ENCODE measurements at places on chromosomes 4 and X.

GRCh38 chr4:102139132-102139573 lies 206.1 kb downstream of the SLC39A8 start:
- no peak for DNase-seq

DNA sequence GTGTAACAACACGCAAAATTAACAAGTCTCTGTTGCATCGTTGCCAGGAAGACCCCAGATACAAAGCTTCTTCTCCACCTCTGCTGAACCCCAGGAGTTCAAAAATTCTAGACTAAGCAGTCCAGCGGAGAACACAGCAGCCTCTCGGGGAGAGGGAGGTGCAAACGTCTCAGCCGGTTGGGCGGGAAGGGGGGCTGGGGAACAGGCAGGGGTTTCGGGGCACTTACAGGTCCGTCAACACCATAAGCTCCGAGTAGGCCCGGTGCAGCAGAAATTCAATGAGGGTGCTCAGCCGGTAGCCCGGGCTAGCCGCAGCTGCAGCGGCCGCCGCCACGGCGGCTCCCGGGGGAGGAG lies 394 bp downstream of the MED14 start:
- peak; percentile 45 for DNase-seq

DNA sequence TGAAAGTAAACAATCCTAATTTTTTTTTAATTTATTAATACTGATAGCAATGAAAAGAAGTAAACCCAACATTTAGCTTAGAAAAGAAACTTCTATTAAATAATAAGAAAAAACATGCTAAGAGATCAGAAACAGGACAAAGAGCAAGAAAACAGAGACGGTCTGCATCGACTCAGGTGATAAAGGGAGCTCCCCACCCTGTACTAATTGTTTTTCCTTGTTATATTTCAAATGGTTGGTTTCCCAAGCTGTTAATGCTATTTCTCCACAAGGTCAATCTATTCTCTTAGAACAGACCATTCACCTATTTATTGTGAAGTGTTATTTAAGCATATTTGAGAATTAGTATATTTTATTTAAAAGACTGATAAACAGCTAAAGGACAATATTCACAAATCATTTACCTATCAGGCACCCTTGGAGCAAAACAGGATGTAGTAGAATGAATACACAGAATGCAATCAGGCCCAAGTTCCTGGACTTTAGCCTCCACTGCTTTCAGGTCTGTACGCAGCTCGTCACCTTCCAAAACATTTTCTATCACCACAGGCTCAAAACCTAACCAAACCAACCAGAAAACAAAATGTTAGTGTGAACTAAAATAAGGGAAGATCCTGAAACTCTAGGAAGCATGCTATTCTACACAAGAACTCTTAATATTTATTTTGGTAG lies 5.5 kb downstream of the SEPSECS start:
- DNase-seq, result no peak

GRCh38 chr4:107600436-107600835 lies 119.6 kb downstream of the PAPSS1 start:
- no peak for DNase-seq

DNA sequence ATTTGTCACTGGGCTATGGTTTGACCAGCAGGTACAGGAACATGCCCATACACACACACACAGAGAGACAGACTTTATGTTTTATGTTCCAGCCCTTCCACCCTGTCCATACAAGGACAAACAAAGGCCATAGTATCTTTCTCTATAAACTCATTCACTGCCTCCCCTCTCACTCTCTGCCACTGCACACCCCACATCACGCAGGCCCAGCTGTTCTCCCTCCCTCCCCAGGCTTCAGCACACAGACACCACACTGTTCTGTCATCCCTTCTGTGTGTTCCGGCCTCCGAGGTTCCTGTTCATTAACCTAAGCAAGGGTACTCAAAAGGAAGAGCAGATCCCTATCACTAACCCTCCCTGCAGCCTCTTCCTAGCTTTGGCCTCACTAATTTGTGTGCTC lies 17.8 kb downstream of the LAS1L start:
- DNase-seq, result no peak

DNA sequence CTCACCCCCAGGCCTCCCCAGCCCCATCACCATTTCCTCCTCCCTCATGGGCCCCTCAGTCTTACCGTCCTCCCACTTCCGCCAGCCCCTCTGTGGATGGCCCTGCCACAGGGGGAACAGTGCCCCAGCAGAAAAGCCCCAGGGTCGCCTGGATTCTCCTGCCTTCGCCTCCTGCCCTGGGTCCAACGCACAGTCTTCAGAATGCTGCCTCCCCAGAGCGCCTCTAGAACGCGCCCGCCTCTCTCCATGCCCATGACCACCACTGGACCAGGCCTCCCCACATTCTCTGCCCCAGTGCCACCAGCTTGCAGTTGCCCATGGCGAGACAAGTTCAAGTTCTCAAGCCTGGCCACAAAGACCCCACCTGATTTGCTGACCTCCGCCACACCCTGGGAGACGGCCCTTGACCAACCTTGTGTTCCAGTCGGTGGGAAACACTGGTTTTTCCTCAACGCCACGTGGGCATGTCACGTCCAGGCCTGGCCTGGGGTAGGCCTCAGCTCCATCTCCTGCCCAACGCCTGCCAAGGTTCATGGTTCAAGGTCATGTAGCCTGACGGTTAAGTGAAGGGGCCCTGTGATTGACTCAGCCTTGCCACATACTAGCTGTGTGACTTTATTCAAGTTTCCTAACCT lies 634 bp upstream of the PLXNB3 start:
- peak; percentile 23 for DNase-seq

GRCh38 chrX:13165266-13166189 lies 121.1 kb upstream of the FAM9C start:
- DNase-seq, result no peak

DNA sequence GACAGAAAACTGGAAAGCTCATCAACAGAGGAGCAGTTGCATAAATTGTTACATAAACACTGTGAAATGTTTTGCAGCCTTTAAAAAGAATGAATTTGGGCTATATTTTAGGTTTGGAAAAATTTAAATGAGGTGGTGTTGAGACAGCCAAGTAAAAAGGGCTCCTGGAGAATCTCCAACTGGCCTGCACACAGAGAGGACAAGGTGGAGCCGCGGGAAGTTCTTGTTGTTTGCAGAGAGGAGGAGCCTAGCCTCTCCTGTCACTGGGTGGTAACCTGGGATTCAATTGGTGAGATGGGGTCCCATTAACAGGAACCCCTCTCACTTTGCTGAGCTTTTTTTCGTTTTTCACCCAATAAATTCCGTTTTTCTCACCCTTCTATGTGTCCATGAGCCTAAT lies 13.4 kb downstream of the GIMD1 start:
- DNase-seq, result peak; percentile 57

GRCh38 chr4:147014946-147015345 lies 69.3 kb upstream of the TTC29 start:
- DNase-seq, result no peak

DNA sequence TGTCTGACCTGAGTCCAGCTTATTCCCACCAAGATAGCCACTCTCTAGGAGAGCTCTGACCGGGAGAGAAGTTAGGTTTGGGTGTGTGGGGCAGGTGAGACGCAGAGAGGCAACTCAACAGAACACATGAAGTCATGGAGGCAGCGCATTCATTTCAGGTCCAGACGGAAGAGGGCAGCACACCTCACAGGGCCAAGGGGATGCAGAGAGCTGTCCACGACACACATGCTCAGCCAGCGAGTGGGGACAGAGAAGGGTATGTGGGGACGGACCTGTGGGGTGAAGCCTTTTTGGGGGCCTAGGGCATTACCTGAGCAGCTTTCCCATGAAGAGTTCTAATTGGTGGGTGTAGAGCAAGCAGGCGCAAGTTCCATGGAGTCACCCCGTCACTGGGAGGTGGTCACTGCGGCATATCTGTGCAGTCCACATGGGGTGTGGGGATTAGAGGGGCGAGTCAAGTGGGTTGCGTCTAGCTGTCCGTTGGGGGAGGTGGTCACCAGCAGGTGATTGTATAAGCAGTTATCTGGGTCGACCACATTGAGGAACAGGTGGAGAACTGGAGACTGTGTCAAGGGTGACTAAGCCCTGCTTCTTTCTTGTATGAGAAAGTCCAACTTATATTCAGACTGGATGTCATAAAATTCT lies 24.3 kb upstream of the UXT start:
- no peak for DNase-seq

GRCh38 chr4:184649971-184650855 lies 675 bp downstream of the PRIMPOL start:
- no peak for DNase-seq

- no peak for DNase-seq
Measured at GRCh38 chr4:654871-655463, 19.1 kb downstream of the ATP5ME start.

GRCh38 chr4:185286571-185286970 lies 77.2 kb downstream of the SNX25 start:
- no peak for DNase-seq

DNA sequence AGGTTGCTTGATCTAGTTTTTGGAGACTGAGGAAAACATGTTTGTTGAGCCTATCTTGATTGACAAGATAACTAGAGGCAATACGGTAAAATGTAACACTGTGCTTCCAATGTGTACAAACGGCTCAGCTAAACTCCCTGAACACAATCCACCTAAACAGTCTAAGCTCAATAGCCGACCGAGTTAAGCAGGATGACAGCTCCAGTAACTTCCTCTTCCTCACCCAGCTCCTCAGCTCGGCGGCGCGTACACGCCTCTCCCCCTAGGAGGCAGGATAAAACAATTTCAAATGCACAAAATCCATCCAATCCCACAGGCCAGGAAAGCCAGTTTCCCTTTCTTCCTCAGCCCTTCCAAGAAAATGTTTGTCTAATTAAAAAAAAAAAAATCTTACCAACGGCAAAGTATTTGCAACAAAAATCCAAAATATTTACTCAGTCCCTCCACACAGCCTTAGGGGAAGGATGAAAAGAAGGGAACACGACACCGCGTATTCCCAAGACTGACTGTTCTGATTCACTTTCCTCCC lies 1.0 kb downstream of the CNOT6L start:
- DNase-seq, result peak; percentile 78

DNA sequence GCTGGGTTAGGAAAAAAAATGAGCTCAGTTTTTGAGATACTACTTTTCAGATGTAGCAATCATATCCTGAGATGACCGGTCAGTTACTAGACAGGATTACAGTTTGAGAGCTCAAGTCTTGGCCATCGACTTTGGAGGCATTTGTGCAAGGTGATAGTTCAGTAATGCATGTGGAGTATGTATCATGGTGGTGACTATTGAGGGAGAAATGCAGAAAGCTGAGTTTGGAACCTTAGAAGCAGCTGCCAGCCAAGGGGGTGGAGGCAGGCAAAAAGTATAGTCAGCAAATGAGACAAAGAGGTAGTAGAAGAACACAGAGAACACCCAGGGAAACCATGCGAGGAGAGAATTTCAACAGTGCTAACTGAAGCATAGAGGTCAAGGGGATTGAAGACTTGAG lies 48.7 kb upstream of the SLC4A4 start:
- no peak for DNase-seq

DNA sequence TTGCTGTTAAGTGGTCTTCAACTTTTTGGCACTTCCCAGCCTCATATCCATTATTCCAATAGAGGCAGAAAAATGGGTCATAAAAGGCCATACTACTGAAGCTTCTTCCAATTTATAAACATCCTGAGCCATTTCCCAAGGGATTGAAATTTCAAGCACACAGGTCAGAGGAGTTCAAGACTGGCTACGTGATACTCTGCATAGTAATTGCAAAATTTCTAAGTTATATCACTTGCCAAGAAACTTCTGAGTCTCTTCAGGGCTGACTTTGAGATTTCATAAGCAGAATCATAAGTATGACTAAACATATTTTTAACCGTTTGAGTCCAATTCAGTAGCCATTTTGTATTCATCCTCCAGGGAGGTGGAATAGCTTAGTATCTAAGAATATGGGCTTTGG lies 75.6 kb upstream of the RXFP1 start:
- DNase-seq, result no peak

GRCh38 chr4:156252358-156252921 lies 298.8 kb upstream of the CTSO start:
- no peak for DNase-seq

- DNase-seq, result no peak
Measured at GRCh38 chr4:33709247-33709646, 2535.1 kb downstream of the ARAP2 start.

DNA sequence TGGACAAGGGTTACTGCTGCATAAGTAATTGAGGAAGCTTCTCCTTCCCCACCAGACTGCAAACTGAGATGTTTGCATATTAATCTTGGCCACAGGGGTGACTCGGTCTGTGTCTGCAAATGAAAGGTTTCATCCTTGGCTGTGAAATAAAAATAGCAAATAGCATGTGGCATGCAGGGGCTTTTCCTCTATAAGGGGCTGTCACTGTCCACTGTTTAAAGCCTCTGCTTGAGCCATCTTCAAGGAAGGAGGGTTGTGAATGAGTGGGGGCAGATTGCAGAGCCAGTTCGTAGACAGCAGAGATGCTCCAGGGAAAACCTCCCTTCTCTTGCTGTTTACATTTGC lies 33.3 kb downstream of the TMSB4X start:
- DNase-seq, result no peak

GRCh38 chr4:94377294-94377693 lies 34.7 kb upstream of the HPGDS start:
- no peak for DNase-seq

DNA sequence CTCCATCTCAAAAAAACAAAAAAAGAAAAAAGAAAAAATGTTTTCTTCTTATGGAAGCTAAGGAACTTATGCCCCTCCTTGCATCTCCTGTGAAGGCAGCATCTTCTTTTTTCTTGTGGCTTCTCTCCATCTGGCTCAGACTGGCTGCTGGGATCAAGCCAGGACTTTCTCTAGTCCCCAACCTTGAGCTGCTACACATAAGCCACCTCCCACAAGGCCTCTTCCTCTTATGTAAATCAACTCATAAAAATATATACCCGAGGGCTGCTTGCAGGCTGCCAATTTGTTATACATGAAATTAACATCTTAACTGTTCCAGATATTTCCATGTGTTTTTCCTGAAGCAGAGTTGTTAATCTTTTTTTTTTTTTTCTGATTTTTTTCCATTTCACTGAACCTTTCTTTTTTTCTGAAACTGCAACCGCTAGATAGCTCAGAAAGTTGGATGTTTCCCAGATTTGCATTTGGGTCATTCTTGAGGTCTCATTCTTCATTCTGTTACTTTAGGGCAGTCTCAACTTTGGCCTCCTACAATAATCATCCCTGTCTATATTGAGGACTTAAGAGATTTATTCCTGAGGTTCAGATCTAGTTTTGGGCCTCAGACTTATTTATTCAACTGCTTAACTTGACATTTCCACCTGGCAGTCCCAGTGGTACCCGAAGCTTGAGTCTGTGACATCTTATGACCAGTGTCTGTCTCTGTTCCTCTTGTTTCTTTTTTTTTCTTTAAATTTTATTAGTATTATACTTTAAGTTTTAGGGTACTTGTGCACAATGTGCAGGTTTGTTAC lies 10.3 kb downstream of the SNX25 start:
- no peak for DNase-seq

DNA sequence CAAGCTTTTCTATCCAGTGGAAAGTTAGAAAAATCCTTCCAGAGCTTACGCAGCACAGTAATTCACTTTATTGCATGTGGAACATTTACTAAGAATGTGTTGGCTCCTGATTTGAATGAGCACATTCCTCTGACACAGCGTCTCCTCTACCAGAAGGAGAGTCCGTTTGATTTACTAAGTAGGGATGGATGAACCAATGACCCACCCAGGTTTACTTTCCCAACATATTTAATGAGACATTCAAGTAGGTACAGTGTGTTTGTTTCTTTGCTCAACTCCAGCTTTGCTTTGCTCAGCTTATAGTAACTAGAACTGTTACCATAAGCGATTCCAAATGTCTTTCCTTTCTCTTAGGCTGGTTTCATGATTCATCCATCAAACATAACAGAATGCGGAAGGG lies 161.7 kb downstream of the SMARCA1 start:
- DNase-seq, result no peak

- no peak for DNase-seq
Measured at GRCh38 chrX:10235851-10236250, 79.1 kb downstream of the CLCN4 start.
